ENCODE measurements at places on chromosomes 12 and 14.

- no peak for DNase-seq
These were observed 9.4 kb upstream of the DHRS7 start for GRCh38 chr14:60174352-60175254.

- DNase-seq, result no peak
These were observed 46.3 kb upstream of the HECTD1 start for GRCh38 chr14:31253746-31254471.

- no peak for DNase-seq
These were observed 12.8 kb downstream of the CFAP73 start for GRCh38 chr12:113162102-113163029.

- DNase-seq, result no peak
These were observed 330.8 kb downstream of the SOX5 start for GRCh38 chr12:23618718-23619117.

DNA sequence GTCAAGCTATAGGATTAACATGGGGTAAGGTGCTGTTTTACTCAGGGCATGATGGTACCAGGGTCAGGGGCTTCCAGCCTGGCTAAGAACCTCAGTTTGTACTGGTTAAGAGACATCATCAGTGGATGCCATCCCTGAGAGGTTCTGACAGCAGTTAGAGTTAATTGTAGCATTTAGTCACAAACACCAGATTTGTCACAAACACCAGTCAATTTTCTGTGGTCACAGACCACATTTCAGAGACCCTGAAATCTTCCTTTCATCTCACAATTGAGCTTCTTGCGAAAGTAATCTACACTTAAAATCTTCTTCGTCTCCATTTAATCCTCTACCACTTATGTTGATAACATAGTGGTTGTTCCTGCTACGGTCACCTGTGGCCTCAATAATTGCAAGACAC, 143.0 kb upstream of the EGLN3 start:
- no peak for DNase-seq

GRCh38 chr12:49664591-49665239, 41.4 kb downstream of the PRPF40B start:
- no peak for DNase-seq

DNA sequence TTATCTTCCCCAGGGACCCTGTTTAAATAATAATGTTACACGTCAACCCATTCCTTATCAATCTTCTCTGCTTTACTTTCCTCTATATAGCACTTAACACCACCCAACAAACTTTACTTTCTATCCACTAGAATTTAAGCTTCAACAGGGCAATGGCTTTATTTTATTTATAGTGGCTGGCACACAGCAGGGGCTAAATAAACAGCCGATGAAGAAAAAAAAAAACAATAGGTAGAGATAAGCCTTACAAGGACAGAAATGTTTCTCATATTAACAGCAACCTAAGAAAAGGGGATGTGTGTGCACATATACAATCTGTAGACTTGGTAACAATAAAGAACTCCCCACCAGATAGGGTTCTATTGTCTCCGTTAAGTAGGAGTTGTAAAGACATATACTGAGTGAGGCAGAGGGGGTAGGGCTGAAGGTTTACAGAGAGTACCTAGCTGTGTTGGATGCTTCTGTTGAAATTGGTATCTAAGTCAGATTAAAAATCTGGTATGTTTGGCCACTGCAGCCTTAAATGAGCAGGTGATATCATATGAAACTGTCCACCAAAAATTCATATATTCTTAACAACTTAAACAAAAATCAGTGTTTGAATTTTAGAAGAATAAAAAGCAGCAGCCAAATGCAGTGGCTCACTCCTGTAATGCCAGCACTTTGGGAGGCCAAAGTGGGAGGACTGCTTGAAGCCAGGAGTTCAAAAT, 24.7 kb upstream of the AP4S1 start:
- no peak for DNase-seq

- no peak for DNase-seq
These were observed 89.3 kb downstream of the KCNC2 start for GRCh38 chr12:75120311-75120711.

DNA sequence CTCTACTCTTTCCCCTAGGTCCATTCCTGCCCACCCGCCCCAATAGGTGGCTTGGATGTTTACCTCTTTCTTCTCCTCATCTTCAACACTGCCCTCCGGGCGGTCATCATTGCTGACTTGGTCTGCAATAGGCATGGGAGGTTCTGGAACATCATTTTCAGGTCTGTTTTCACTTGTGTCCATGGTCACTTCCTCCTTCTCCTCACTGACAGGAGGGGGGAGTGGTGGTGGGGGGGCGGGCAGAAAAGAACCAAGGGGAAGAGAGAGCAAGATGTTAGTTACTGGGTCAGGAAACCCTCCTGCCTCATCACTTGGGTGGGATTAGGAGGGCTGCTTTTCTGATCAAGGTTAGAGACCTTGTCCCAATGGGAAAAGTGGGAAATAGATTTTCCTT, 12.1 kb upstream of the CDH24 start:
- no peak for DNase-seq

DNA sequence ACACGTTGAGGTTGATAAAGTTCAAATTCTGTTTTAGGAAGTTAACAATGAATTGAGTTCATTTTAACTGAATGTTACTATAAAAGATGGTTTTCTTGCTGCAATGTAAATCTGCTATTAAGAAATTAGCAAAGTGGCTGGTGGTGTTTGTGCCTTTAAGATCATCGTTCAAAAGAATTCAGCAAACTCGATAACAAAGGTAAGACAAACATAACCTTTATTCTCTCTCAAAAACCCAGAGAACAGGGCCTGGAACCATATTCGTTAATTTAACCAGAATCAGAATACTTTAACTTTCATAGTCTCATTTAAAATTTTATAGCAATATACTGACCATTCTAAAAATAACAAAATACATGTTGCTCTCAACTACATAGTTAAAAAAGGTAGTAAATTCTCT, 3.4 kb downstream of the TMEM30B start:
- DNase-seq, result no peak

Measured in T-cell (primary cell).